ENCODE measurements at places on chromosomes 5 and 9.
A peak's percentile ranks its signal among the peaks of the same experiment; 100 is the strongest.

DNA sequence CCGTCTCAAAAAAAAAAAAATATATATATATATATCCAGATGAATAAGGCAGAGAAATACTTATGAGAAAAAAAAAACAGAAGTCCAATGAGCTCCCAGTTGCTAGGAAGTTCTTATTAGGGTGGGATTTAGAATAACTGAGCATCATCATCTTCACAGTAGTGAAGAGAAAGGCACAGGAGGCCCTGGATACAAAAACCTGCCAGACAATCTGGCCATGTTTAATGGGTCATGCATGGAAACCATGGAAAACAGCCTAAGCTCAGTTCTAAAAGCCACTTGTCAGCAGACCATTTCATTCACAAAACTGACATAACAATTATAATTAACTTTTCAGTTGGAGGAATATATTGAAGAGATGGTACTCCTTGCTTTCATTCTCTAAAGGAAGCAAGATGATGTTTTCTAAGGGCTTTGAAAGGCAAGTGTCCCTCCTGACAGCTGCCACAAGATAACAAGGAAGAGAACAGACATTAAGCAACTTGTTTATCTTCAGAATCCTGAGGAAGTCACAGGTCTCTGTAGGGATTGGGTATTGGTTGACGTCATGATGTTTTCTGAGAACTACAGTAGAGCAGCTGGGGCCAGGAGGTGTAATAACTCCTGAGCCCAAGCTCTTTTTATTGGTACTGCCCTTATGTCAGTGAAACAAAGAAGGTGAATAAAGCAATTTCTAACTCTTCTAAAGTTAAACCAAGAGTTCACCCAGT, 463.1 kb downstream of the DMAC1 start:
- no peak for DNase-seq

DNA sequence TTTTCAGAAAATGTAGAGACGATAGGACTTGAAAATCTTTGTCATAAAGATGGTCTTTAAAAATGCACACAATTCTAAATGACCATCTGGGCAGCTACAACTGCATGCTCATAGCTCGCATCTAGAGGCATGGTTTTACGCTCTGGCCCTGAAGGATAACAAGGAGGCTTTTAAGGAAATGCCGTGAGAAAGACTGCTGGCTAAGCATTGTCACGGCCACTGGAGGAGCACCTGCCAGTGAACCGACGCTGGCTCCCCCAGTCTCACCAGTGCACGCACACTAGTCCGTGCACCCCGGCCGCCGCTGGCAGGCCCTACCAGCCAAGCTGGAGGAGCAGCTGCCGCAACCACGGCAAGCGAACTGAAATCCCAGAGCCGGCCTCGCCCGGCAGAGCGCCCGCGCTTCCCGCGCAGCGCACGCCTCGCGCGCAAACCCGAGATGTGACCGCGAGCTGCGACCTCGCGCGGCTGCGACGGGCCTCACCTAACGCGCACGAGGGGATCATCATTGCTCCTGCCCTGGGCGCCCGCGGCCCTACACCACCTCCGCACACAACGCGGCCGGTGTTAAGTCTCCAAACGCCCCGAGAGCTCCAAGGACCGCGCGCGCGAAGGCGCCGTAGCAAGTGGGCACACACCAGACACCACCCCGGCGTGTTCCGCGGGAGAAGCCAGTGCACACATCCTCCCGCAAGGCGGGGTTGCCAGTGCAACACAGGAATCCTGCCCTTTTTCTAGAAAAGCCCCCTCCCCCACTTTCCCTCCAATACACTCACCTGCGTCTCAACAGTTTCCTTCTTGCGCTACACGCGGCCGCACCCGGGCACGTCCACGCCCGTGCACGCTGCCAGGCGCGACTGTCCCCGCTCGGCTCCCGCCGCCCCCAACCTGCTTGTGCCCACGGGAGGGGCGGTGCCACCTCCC, 5.3 kb downstream of the ELAVL2 start:
- DNase-seq, result no peak

DNA sequence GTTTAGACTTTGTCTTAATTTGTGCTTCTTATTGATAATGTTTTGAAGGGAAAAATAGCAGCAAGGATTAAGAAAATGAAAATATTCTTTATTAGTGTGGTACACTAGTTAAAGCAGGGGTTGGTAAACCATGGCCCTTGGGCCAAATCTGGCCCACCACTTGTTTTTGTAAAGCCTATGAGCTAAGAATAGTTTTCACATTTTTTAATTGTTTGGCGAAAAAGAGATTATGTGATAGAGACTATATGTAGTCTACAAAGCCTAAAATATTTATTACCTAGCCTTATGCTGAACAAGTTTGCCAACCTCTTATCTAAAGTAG, 57.2 kb downstream of the KCNN2 start:
- DNase-seq, result no peak

DNA sequence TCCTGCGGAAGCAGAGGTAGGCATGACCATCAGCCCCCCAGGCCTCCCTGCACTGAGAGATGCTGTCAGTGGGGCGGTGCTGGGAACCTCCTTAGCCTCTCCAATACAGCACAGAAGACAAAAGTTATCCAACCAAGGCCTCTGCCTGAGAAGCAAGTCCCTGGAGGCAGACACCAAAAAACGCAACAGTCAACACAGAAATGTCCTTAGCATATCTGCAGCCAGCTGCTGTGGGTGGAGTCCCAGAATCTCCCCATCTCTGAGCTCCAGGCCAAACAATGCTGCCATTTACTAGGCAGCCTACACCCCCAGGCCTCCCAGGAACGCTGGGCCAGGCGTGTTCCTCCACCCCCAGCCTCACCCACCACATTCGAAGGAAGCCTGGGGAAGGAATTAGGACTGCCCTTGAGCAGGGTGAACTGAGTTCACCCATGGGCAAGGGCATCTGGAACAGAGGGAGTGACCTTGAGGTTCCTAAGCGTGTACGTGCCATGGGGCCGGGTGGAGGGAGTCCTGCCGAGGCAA, 43.7 kb downstream of the STK10 start:
- DNase-seq, result peak; percentile 90

DNA sequence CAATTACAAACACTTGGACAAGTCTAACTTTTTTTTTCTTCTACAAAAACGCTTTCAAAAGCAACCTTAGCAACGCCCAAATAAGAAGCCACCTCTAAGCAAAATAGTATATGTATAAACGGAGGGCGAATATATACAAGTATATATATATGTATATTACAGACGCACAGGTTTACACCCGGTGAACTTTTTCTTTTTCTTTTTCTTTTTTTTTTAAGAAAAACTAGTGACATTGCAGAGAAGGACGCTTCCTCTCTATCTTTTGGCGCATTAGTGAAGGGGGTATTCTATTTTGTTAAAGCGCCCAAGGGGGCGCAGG, 200 bp downstream of the NPR3 start:
- DNase-seq, result no peak

Measured in hematopoietic multipotent progenitor cell treated with erythropoietin and hydrocortisone succinate and interleukin-3 and kit ligand, for 15 days (in vitro differentiated cells).